ENCODE measurements at places on chromosomes 2 and 18. TPM values are rescaled to one million over a fixed set of nuclear protein-coding genes. Genes with fewer than 3 reads are reported as not detected.
A peak's percentile ranks its signal among the peaks of the same experiment; 100 is the strongest.

DNA sequence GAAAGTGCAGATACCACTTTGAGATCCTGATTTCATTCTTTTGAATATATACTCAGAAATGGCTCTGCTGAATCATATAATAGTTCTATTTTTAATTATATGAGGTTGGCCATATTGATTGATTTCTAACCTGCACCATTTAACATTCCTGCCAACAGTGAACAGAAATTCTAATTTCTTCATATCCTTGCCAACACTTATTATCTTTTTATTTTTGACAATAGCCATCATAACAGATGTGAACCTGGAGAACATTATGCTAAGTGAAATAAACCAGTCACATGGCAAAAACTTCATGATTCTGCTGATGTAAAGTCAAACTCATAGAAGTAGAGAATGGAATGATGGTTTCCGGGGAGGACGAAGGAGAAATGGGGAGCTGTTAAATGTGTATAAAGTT lies 344.5 kb upstream of the CYRIA start:
- H3K4me3 ChIP-seq, result no peak overlapping the region
- no peaks in the 10 kb centered on the region for H3K4me1 ChIP-seq
- H3K27ac ChIP-seq, result no peak overlapping the region
- DNase-seq, result no peak
- H3K36me3 ChIP-seq, result no peaks in the 10 kb centered on the region
- no peaks in the 10 kb centered on the region for H3K27me3 ChIP-seq

- no peak overlapping the region for H3K4me3 ChIP-seq
- no peak overlapping the region for H3K27ac ChIP-seq
- no peaks in the 10 kb centered on the region for H3K36me3 ChIP-seq
- H3K4me1 ChIP-seq, result no peaks in the 10 kb centered on the region
Observed at GRCh38 chr2:100796499-100797100, 23.3 kb upstream of the NPAS2 start.

GAD1 gene
- total RNA-seq, result not detected

FEV gene
- total RNA-seq, result not detected

ABCG8 gene
- not detected for total RNA-seq

DNA sequence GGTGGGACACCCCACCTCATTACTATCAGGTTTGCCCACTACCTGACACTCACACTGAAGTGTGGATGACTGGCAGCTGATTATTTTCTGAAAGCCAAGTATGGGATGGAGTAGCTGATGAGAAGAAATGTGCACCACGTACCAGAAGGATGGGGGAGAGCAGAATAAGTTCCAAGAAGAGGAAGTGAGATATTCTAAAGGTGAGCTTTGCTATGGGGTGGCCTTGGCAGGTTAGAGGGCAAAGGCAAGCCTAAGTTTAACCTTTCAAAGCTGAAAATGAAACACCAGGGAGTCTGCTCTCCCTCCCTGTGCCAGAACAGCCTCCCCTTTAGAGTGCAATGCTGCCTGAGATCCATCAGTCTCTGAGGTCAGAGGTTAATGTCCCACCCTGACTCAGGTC lies 196.1 kb upstream of the OSR1 start:
- H3K36me3 ChIP-seq, result no peaks in the 10 kb centered on the region
- H3K4me3 ChIP-seq, result no peak overlapping the region
- H3K4me1 ChIP-seq, result peaks cover 14% of the 10 kb centered on the region

GRCh38 chr2:27792759-27793158 lies 21.2 kb downstream of the MRPL33 start:
- H3K4me1 ChIP-seq, result no peaks in the 10 kb centered on the region
- H3K27ac ChIP-seq, result no peak overlapping the region
- H3K27me3 ChIP-seq, result no peaks in the 10 kb centered on the region
- no peak for DNase-seq
- no peak overlapping the region for H3K4me3 ChIP-seq
- H3K36me3 ChIP-seq, result no peaks in the 10 kb centered on the region

DNA sequence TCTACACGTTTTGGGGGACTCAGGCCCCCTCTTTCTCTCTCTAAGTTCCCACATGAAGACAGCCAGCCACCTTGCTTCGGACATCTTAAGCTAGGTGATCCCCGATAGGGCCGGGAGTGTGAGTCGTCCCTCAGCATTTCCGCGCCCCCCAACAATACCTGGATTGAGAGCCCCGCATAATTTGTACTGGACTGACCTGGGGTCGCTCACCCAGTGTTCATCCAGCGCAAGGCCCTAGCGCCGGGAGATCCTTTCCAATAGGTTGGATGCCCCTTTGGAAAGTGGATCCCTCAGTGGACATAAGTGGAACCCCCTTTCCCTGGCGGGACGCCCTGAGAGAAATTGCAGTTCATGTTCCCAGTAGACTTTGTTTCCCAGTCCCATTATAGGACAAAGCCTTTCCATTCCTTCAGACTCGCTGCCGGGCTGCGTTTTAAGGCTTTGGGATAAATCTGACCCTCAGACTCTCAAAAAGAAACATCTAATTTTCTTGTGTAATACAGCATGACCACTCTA lies 77.8 kb upstream of the KCNH7 start:
- H3K27ac ChIP-seq, result no peak overlapping the region
- H3K36me3 ChIP-seq, result no peaks in the 10 kb centered on the region
- H3K4me1 ChIP-seq, result no peaks in the 10 kb centered on the region
- H3K4me3 ChIP-seq, result no peak overlapping the region
- no peaks in the 10 kb centered on the region for H3K27me3 ChIP-seq
- DNase-seq, result no peak

NEU2 gene
- not detected for total RNA-seq

SCYGR5 gene
- total RNA-seq, result not detected

PRSS56 gene
- not detected for total RNA-seq

DNA sequence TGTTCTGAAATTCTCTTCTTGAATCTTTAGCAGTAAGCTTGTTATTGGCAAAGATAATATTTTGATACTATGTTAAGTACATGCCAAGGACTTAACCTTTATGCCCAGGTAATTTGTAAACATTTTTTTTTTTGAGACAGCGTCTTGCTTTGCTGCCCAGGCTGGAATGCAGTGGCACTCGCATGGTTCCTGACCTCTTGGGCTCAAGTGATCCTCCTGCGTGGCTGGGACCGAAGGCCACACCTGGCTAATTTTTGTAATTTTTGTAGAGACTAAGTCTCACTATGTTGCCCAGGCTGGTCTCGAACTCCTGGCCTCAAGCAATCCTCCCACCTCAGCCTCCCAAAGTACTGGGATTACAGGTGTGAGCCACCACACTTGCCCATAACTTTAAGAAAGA lies 35.7 kb upstream of the ZCCHC2 start:
- H3K27ac ChIP-seq, result no peak overlapping the region
- H3K4me3 ChIP-seq, result no peak overlapping the region
- no peak for DNase-seq

GRCh38 chr2:16588565-16588964 lies 77.1 kb downstream of the CYRIA start:
- no peaks in the 10 kb centered on the region for H3K4me1 ChIP-seq
- DNase-seq, result no peak
- H3K27me3 ChIP-seq, result no peaks in the 10 kb centered on the region
- H3K27ac ChIP-seq, result no peak overlapping the region
- no peaks in the 10 kb centered on the region for H3K36me3 ChIP-seq
- H3K4me3 ChIP-seq, result no peak overlapping the region

DNA sequence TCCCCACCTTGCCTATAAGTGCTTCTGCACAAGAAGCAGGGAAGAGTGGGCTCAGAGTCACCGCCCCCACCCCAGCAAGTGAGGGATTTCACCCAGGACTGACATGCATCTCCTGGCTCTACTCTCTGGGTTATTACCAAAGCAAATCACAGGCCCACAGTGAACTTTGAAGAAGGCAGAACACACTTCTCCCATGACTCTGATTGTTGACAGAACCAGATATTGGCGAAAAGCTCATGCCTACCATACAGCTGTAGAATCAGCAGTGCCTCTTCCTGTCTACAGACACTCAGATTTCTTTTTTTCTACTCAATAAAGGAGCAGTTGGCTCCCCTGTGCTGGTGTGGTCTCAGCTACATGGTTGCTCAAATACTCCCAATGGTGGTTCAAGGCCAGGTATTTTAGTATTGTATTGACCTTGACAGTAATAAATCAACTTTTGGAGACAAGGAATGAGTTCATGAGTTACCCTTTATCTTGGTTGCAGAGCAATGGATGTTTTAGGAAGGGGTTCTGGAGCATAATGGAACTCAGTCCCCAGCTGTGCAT lies 512.9 kb upstream of the ID2 start:
- H3K27ac ChIP-seq, result no peak overlapping the region
- no peak for DNase-seq
- no peaks in the 10 kb centered on the region for H3K27me3 ChIP-seq

- no peak overlapping the region for H3K27ac ChIP-seq
- H3K4me1 ChIP-seq, result peaks cover 71% of the 10 kb centered on the region
- H3K27me3 ChIP-seq, result no peaks in the 10 kb centered on the region
- peak overlapping the region; percentile 27 for H3K4me3 ChIP-seq
- no peaks in the 10 kb centered on the region for H3K36me3 ChIP-seq
Observed at GRCh38 chr18:13265911-13266217, 47.3 kb downstream of the LDLRAD4 start.

GRCh38 chr2:196925768-196926561 lies 542 bp downstream of the PGAP1 start:
- H3K4me1 ChIP-seq, result peaks cover 25% of the 10 kb centered on the region
- H3K36me3 ChIP-seq, result no peaks in the 10 kb centered on the region
- H3K4me3 ChIP-seq, result peak overlapping the region; percentile 75
- peak overlapping the region; percentile 92 for H3K27ac ChIP-seq
- peak; percentile 89 for DNase-seq

RAX gene
- total RNA-seq, result not detected

HDHD2 gene
- total RNA-seq, result 17.2 TPM

- no peak overlapping the region for H3K4me3 ChIP-seq
- peak overlapping the region; percentile 28 for H3K27ac ChIP-seq
- peaks cover 33% of the 10 kb centered on the region for H3K4me1 ChIP-seq
- no peaks in the 10 kb centered on the region for H3K27me3 ChIP-seq
- no peaks in the 10 kb centered on the region for H3K36me3 ChIP-seq
Observed at GRCh38 chr2:205754285-205754923, 72.1 kb downstream of the NRP2 start.

- H3K4me3 ChIP-seq, result no peak overlapping the region
- DNase-seq, result no peak
- no peaks in the 10 kb centered on the region for H3K27me3 ChIP-seq
- H3K27ac ChIP-seq, result no peak overlapping the region
Observed at GRCh38 chr2:54206596-54206995, 49.4 kb downstream of the TSPYL6 start.
